ENCODE measurements at places on chromosomes 11 and 22.

DNA sequence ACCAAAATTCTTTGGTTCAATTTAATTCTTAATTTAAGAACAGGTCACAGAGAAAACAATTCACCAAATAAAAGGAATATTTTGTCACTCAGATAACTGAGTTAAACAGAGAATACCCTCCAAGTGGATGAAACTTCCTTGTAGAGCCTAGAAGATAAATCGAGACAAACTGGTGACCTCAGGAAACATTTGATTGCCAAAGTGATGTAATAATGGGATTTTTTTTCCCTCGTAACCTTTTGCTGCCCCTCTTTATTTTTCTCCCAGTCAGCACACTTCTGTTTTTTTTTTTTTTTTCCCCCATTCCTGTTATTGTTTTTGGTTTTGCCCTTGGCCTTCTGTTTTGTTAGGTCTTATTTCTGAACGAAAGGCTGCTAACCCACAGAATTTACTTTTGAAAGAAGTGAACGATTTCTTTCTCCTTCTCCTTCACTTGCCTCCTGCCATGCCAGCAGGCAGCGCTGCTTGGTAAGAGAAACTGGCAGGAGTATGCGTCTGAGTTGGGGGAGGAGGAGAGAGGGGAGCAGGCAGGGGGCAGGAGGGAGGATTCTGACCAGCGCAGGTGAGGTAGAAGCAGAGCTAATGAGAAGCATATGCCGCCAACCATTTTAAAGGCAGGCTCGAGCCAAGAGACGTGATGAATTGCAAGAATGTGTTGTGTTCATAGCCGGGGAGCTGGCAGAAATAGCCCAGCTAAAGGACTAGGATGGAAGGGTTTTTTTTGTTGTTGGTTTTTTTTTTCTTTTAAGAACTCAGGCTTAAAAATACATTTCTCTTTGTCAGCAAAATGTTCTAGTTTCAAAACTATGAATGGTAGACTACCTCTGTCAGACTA lies 121.9 kb upstream of the MTMR2 start:
- DNase-seq: peak; percentile 88

- DNase-seq: no peak
These were observed 36.7 kb downstream of the CLMP start for GRCh38 chr11:123158033-123159003.

DNA sequence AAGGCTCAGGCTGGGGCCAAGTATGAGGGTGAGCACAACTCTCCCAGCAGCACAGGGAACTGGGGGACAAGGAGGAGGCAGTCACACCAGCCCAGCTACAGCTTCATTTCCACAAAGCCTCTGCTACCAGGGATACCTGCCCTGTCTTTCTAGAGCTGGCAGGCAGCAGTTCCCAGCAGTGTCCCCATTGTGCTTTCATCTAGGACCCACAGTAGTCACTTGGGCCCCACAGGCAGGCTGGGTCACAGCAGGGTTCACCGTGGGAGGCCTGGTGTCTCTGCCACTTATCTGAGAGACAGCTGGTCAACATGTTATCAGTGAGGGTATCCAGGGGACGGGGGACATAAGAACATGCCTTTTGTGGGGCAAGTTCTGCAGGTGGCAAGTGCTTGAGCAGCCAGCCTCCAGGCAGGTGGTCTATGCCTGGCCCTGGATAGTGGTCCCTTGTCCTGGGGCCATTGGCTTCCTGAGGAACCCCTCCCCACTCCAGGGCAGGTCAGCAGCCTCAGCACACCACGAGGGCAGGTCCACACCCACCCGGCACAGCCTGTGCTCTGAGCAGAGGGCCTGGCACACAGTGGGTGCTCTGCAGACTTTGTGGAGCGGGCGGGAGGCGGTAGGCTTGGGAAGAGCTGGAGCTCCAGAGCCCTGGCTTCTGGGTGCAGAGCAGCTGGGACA lies 29.9 kb downstream of the GNAZ start:
- no peak for DNase-seq

DNA sequence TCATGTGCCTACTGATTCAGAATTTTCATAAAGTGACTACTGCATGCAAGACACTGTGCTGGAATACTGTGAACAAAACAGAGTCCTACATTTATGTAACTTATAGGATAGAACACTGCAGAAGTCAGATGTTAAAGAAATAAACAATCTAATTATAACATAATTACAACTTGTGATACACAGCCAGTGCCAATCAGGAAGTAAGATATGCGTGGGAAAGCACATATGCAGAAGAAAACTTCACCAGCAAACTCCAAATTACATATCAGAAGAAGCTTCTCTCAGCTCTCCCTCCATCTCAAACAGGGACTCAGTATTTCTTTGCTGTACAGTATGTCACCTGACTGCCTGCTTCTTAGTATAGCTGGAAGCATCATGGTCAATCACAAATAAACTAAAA lies 37.4 kb downstream of the PAK1 start:
- no peak for DNase-seq

DNA sequence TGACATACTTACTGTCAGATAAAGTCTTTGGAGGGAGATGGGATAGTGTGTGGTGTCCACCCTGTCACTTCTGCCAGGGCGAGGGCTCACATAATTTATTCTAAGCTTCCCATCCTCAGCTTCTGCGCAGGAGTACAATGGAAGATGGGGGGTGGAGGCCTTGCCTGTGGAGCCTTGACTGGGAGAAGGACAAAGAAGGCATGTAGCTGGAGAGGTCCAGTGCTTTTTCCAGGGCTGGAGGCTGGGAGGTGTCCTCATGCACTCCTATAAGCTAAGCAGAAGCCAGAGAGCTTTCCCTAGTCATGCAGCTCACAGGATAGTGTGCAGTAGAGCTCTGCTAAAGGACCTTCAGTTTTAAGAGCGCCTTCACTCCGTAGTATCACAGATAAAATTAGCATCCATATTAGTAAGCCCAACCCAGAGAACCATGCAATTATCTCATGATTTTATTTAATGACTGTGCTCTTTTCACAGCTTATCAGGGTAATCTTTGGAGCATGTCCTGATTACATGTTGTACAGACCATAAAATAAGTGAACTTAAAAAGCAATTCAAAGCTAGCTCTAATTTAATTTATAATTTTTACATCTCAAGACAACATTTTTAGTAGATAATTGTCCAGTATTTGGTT lies 148.3 kb downstream of the TEAD1 start:
- no peak for DNase-seq

DNA sequence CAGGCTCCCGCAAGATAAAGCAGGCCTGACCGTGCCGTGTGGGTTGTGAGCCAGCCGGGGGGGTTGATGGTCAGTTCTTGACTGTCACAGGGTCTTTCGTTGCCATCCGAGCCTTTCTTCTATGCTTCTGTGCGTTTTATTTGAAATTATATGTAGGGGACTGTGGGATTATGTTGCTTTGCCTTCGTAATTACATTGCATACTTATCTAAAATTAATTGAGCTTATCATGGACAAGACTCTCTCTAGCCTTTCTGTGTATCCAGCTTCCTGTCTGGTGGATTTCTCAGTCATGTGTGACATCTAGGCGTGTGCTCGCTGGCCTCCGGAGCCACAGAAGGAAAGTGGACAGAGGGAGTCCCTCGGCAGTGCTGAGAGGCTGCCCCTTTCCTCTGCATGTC lies 93.2 kb downstream of the TBC1D22A start:
- no peak for DNase-seq

DNA sequence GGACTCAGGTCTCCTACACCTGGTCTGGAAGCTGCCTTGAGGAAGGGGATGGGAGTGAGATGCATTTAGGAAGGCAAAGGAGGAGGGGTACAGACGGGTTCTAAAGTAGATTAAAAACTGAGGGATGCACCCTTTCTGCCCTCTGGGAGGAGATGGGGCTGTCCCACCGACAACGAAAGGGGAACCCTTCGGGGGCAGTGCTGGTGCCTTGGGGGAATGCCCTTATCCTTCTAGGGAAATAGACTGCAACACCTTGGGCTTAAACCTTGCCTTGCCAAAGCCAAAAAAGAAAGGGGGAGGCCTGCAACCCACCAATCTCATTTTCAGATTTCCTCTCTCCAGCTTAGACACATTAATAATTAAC lies 89.8 kb downstream of the PLEKHA7 start:
- no peak for DNase-seq

- no peak for DNase-seq
These were observed 36.0 kb downstream of the PRCP start for GRCh38 chr11:82864268-82864667.

- no peak for DNase-seq
These were observed 28.8 kb upstream of the CHORDC1 start for GRCh38 chr11:90251599-90251998.

GRCh38 chr11:78654866-78655265 lies 80.2 kb upstream of the NARS2 start:
- DNase-seq: no peak

DNA sequence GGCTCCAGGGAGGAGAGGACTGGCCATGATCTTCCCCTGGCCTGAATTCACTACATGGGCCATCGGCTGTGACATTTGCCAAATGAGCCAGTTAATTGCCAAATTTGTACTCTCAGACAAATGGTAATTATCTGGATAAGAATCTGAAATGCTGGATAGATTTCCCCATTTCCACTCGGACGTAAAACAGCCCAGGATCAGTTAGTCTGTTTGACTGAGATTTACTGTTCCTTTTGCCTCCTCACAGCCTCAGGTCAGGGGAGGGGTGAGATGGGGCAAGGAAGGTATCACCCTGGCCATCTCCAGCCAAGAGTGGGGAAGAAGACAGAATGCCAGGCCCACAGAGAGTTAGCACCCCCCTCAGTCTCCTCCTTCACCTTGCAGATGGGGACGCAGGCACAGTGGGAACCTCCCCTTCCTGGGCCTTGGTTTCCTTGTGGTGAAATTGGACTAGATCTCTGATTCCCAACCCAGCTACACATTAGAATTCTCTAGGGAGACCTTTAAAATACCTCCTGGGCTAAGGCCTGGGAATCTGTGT lies 5.2 kb downstream of the TRIM29 start:
- no peak for DNase-seq

- DNase-seq: no peak
These were observed 33.4 kb downstream of the AP2A2 start for GRCh38 chr11:959027-959426.

- no peak for DNase-seq
These were observed 48.7 kb upstream of the FDX1 start for GRCh38 chr11:110380836-110381622.

DNA sequence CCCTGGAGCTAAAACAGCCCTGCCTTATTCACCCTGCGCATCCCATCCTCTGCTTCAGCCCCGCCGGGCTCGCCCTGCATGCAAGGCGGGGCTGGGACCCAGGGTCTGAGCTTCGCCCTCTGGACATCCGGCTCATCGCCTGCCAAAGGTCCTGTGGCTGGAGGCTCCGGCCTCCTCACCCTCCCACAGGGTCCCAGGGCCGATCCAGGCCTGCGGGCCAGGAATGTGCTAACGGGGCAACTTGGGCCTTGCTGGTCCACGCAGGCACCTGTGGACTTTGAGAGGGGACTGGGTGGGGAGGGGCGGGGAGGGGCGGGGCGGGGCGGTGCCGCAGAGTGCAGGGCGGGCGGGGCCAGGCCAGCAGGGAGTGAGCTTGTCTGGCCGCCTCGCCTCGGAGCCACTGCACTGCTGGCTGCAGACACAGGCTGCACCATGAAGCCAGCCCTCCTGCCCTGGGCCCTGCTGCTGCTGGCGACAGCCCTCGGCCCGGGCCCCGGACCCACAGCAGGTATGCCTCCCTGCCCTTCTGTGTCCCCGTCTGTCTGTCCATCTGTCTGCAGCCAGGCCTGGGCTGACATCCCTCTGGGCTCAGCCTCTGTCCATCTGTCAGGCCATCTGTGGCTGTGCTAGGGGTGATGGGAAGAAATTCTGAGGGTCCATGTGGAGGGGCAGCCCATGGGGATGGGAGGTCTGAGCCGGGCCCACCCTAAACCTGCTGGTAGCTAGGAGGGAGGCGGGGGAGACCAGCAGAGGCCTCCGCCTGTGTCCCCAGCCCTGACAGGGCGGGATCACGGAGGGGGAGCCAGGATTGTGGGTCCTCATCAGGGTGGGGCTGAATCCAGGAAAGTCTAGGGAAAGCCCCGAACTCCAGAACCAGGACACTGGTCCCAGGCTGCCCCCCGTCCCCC lies at the start of gene SUSD2:
TSS of gene SUSD2 (plus strand) at position 400 of the 908 bp plus-strand sequence. CDS start at position 433, 33 bp downstream.
- peak; percentile 44 for DNase-seq

- DNase-seq: peak; percentile 42
These were observed 58.2 kb downstream of the COMMD9 start for GRCh38 chr11:36230779-36231699.

- no peak for DNase-seq
These were observed 64.2 kb upstream of the GRK2 start for GRCh38 chr11:67202028-67202427.

DNA sequence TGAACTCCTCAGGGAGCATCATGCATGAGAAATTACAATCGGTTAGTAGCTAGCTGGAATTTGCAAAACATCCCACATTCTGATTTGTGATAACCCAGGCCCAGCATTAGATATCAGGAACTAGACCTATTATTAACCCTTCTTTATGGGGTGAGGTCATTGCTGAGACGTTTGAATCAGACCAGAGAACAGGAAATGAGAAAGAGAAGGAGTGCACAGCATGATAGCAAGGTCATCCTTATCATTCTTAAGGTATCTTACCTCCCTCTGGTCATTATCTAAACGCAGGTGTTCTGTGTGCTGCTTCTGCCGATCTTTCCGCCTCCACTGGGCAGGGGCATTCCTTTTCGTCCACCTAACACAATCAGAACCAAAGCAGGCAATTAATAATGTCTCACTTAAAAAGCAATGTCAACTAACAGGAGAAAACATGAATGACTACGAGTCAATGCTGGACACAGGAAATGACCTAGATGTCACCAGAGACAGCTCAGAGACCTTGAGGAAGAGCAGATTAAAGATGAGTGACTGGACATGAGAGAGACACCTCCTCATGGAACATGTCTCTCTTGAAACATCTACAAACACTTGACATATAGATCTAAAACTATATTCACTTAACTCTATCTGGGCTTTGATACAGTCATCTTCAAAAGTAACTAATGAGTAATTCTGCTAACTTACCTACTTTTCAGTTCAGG lies 78.3 kb upstream of the SCUBE2 start:
- no peak for DNase-seq

GRCh38 chr22:40965936-40966725 lies 15.0 kb downstream of the RBX1 start:
- DNase-seq: no peak

GRCh38 chr22:28053896-28054818 lies 135.1 kb upstream of the PITPNB start:
- DNase-seq: no peak

DNA sequence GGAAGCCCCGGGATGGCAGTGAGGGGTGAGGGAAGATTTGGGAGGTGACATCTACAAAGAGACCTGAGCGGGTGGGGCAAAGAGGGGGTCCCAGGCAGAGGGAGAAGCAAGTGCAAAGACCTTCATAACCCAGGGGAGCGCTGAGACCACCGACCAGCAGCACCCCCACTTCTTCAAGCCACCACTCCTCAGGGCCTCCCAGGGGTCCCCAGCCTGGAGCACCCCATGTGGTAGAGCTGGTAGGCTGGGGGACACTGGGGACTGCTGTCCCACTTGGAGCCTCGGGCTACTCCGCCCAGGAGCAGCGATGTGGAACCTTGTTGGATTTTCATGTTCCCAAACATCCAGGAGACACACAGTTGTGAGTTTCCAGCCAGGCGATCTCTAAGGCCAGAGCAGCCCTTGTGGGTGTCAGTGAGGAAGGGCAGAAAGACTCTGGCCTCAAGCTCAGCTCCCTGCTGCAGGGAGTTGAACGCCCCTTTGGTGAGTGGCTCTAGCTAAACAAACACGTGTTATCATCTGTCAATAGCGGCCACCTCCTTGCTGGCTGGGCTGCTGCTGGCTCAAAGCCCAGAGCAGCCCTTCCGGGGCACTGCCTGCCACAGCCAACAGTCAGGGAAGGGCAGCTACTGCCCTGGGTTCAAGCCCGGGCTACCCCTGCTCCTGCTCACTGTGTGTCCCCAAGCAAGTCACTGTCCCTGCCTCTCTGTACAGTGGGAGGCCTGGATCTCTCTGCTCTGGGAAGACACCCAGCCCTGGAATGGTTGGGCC lies 25.7 kb upstream of the CHKA start:
- DNase-seq: no peak
